ENCODE measurements at places on chromosomes 7 and 10.

GRCh38 chr7:90242369-90243168, 2.4 kb upstream of the CFAP69 start:
- H3K4me3 ChIP-seq: no peak overlapping the region
- peaks cover 9% of the 10 kb centered on the region for H3K4me1 ChIP-seq
- H3K36me3 ChIP-seq: no peaks in the 10 kb centered on the region

DNA sequence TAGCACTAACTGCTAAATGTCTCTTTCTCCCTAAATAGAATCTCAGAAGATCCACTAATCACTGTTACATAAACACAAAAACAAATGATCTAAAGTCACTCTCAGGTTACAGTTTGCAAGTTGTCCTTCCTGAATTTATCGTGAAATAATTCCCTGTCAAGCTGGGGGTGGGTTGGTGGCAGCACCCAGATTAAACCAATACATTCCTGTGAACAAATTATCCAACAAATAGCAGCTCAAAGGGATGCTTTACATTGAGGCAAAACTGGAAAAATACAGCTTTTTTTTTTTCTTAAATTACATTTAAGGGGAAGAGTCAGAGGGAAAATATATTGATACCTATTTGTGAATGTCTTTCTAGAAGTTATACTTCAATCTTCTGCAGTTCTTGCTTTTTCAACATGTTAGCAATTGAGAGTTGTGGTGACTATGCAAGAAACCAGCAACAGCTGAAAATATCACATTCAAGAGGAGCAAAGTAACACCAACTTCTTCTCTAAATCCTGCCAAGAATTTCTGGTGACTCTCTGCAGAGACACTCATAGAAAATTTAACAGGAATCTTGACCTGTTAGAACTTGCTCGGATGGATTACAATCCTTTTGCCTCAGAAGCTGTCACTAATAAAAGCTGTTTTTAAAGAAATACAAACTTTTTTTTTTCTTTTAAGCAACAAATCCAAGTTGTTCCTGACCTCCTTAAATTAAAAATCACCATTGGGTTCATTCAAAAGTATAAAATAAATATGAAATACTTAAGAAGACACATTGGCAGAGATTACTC, 18.9 kb downstream of the LMOD2 start:
- H3K27ac ChIP-seq: no peak overlapping the region
- no peaks in the 10 kb centered on the region for H3K27me3 ChIP-seq
- no peak for DNase-seq
- H3K4me1 ChIP-seq: no peaks in the 10 kb centered on the region
- H3K36me3 ChIP-seq: 0 out of 3 replicates have a peak, but pooled peaks cover 1% of the 10 kb centered on the region

DNA sequence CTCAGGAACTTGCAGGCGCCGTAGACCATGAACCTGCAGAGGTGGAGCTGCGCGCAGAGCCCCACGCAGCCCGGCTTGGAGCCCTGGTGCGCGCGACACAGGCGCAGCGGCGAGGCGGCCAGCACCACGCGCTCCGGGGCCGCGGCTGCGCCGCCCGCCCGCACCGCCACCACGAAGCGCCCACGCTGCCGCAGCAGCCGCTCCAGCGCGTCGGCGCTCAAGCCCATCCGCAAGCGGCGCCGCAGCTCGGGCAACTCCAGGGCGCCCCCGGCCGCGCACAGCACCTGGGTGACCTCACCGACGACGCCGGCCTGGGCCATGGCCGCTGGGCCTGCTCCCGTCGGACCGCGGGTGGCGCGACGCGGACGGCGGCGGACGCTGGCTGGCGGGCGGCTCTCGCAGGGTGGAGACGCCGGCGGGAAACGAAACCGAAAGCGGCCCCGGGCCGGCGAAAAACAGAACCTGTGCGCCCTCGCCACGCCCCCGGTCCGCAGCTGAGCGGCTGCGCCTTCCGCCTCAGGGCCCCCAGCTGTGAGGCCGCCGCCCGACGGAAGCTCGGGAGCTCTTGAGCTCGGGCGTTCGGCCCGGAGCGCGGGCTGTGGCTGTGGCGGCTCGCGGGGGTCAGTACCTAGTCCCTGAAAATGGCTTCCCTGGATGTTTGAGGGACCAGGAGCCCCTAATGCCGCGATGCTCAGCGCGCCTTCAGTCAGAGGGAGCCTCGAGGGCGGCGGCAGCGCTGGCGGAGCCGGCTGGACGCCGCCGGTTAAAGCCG, at the start of gene PARP12:
Gene PARP12, minus strand, starts transcription at position 424 of the 772 bp plus-strand sequence. Its CDS starts 104 bp downstream, at position 320.
- peak; percentile 97 for DNase-seq
- peaks cover 28% of the 10 kb centered on the region for H3K4me1 ChIP-seq

DNA sequence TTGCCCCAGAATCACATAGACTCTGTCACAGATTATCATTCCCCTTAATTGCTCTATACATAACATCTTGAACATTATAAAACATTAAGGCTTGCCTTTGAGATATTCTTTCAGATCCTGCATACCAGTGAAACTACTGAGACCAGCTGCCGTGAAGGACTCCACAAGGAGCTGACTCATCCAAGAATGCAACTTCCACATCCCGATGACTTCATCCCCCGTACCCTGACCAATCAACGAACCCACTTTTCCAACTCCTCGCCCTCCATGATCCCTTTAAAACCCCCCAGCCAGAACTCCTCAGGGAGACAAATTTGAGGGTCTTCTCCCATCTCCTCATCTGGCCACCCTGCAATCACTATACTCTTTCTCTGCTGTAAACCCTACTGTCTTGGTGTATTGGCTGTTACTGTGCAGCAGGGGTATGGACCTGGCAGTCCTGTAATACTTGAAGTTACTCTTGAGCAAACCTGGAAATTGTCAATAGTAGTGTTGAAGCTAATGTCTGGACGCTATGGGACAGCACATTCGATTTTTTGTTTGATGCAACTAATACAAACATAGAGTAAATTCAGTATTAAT, 49.8 kb downstream of the HTR5A start:
- no peak overlapping the region for H3K27ac ChIP-seq
- no peaks in the 10 kb centered on the region for H3K4me1 ChIP-seq
- H3K36me3 ChIP-seq: no peaks in the 10 kb centered on the region
- no peak for DNase-seq
- H3K4me3 ChIP-seq: no peak overlapping the region
- H3K27me3 ChIP-seq: peaks cover 30% of the 10 kb centered on the region

GRCh38 chr7:17593819-17594419, 295.5 kb downstream of the AHR start:
- H3K27ac ChIP-seq: no peak overlapping the region
- H3K4me1 ChIP-seq: no peaks in the 10 kb centered on the region
- no peaks in the 10 kb centered on the region for H3K36me3 ChIP-seq
- no peak overlapping the region for H3K4me3 ChIP-seq
- H3K27me3 ChIP-seq: no peaks in the 10 kb centered on the region
- DNase-seq: no peak

- H3K4me1 ChIP-seq: no peaks in the 10 kb centered on the region
- no peak overlapping the region for H3K27ac ChIP-seq
- DNase-seq: no peak
- H3K4me3 ChIP-seq: no peak overlapping the region
- H3K36me3 ChIP-seq: no peaks in the 10 kb centered on the region
Measured at GRCh38 chr10:121803611-121804010, 124.2 kb downstream of the ATE1 start.

GRCh38 chr7:5872326-5872725, 8.3 kb upstream of the OCM start:
- H3K4me3 ChIP-seq: no peak overlapping the region
- DNase-seq: no peak
- 0 out of 3 replicates have a peak, but pooled peaks cover 2% of the 10 kb centered on the region for H3K27me3 ChIP-seq
- H3K27ac ChIP-seq: no peak overlapping the region
- no peaks in the 10 kb centered on the region for H3K4me1 ChIP-seq
- no peaks in the 10 kb centered on the region for H3K36me3 ChIP-seq

DNA sequence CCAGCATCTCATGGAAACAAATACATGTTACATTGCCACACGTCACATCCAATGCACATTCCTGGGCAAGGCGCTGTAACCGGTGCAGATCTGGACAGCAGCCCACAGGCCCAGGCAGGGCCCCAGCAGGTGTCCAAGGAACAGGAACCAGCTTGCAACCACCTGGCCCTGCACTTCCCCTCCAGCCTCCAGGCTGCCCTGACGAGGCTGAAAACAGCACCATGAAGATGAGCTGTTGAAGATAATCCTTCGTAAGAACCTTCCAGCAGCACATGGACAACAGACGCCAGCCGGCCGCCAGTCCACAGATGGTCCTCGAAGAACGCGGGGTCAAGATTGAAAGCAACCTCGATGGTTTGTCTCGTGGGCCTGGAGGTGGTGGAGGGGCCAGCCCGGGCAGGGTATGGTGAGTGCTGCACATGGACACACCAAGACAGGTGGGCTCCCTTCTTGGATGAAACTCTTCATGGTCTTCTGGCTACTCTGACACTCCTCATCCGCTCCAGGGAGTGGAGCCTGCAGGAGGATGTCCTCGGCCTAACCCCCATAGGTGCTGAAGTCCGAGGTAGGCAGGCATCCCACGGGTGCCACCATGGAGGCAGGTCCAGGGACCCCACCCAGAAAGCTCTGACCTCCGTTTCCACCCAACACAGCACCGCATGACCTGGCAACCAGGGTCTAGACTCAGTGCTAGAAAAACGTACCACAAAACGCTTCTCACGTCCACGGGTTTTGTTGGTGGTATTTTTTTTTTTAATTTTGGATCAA, 22.9 kb downstream of the PDGFA start:
- no peaks in the 10 kb centered on the region for H3K4me1 ChIP-seq
- H3K27ac ChIP-seq: no peak overlapping the region
- no peak overlapping the region for H3K4me3 ChIP-seq

- no peak overlapping the region for H3K4me3 ChIP-seq
- H3K4me1 ChIP-seq: peaks cover 26% of the 10 kb centered on the region
- no peak overlapping the region for H3K27ac ChIP-seq
- no peaks in the 10 kb centered on the region for H3K36me3 ChIP-seq
- no peaks in the 10 kb centered on the region for H3K27me3 ChIP-seq
- DNase-seq: no peak
Measured at GRCh38 chr10:3896161-3896560, 111.2 kb upstream of the KLF6 start.

GRCh38 chr7:153567426-153567825, 484.8 kb upstream of the DPP6 start:
- no peak overlapping the region for H3K4me3 ChIP-seq
- H3K27me3 ChIP-seq: no peaks in the 10 kb centered on the region
- H3K27ac ChIP-seq: no peak overlapping the region
- no peak for DNase-seq
- H3K4me1 ChIP-seq: no peaks in the 10 kb centered on the region
- H3K36me3 ChIP-seq: no peaks in the 10 kb centered on the region

GRCh38 chr7:77426521-77427051, 10.4 kb upstream of the GSAP start:
- H3K4me3 ChIP-seq: no peak overlapping the region
- peaks cover 33% of the 10 kb centered on the region for H3K27me3 ChIP-seq
- H3K27ac ChIP-seq: no peak overlapping the region
- no peak for DNase-seq

GRCh38 chr7:131014906-131015656, 281.1 kb upstream of the KLF14 start:
- no peak overlapping the region for H3K27ac ChIP-seq
- no peak overlapping the region for H3K4me3 ChIP-seq
- no peaks in the 10 kb centered on the region for H3K27me3 ChIP-seq
- peaks cover 14% of the 10 kb centered on the region for H3K4me1 ChIP-seq
- H3K36me3 ChIP-seq: no peaks in the 10 kb centered on the region

DNA sequence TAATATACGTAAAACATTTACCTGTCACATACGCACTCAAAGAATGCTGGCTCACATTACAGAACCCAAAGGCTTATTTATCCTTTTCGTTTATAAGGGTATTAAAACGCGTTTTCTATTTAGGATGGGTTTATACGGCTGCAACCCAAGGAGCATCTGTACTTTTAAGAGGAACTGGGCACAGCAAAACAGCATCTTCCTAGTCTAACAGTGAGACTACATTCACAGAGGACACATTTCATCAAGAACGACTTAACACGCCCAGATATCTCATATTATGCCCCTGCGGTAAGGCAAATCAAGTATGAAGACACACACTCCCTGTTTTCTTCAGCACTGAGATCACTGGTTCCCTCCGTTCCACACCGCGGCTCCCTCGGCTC, 533 bp upstream of the DMTF1 start:
- peaks cover 24% of the 10 kb centered on the region for H3K36me3 ChIP-seq
- peak overlapping the region; percentile 85 for H3K4me3 ChIP-seq
- peaks cover 20% of the 10 kb centered on the region for H3K4me1 ChIP-seq
- H3K27me3 ChIP-seq: no peaks in the 10 kb centered on the region

DNA sequence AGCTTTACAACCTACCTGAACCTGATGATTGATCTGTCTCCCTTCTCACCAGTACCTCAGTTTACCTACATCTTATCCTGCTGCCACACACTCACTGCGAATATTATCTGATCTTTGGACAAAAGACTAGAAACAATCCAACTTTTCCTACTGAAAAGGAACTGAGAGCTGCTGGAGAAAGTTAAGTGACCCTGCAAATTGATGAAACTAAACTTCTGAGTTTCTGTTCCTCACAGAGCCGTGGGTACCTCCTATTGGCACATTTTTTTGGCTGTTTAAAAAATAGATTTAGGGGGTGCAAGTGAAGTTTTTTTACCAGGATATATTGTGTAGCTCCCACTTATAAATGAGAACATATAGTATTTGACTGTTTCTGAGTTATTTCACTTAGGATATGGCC, 66.0 kb upstream of the STARD3NL start:
- H3K4me3 ChIP-seq: no peak overlapping the region
- H3K27me3 ChIP-seq: no peaks in the 10 kb centered on the region
- no peak for DNase-seq
- no peak overlapping the region for H3K27ac ChIP-seq

DNA sequence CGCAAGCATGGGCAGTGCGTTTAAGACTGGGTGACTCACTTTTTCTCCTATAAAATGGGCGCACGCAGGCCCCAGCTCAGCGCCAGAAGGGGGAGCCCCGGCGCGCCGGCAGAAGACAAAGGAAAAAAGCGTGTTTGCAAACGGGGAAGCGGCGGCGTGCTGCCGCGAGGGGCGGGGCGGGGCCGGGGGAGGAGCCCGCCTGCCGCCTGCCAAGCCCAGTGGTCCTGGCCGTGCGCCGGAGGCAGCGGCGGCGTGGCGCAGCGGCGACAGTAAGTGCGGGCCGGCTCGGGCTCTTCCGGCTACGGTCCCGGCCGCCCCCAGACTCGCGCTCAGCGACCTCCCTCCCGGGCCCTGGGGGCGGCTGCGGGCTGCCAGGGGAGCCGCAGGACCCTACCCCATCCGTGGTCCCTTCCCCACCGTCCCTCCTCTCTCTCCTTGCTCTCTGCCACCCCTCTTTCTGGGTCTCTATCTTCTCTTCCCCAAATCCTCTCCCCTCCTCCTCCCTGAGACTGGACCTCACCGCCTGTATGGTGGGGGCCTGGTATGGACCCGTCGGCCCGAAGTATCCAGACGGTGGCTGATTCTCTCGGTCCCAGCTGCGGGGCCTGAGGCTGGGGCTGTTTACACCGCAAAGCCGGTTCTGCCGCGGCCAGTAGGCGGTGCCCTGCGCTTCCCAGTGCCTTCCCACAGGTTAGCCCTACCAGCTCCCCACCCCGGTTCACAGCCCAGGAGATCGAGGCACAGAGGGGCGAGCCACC, at the start of gene SLC29A3:
Gene SLC29A3, plus strand, starts transcription at position 218 of the 758 bp plus-strand sequence. Its CDS starts 51 bp downstream, at position 269.
- no peaks in the 10 kb centered on the region for H3K27me3 ChIP-seq
- peak; percentile 92 for DNase-seq
- H3K36me3 ChIP-seq: peaks cover 12% of the 10 kb centered on the region
- H3K4me1 ChIP-seq: peaks cover 23% of the 10 kb centered on the region
- peak within 1 kb of the TSS; percentile 62 for H3K27ac ChIP-seq

- peaks cover 42% of the 10 kb centered on the region for H3K36me3 ChIP-seq
- no peak overlapping the region for H3K27ac ChIP-seq
- no peak for DNase-seq
- H3K27me3 ChIP-seq: no peaks in the 10 kb centered on the region
- H3K4me3 ChIP-seq: no peak overlapping the region
Measured at GRCh38 chr10:72563327-72563932, 62.4 kb downstream of the MICU1 start.

Measured in K562 (cell line).